Smooth muscle cell of the brain vasculature (primary cell): ENCODE measurements at places on chromosomes 6 and 20.

- no peak for DNase-seq
These were observed 181.0 kb downstream of the CDKAL1 start for GRCh38 chr6:20715135-20715806.

DNA sequence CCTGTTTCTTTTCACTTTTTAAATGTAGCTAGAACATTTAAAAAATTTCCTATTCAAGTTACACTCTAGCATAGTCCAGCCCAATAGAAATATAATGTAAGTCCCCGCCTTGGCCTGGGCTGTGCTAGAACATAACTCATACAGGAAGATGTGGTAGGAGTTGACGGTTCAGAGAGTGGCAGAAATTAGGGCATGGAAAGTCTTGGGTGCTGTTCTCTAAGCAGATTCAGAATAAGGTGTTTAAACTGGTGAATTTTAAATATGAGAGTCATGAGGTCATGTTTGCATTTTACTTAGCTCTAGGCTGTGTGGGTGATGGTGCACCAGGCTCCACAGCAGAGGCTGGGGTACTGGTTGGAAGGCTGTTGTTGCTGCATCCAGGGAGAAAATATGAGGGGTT, 256.5 kb downstream of the FARS2 start:
- DNase-seq: no peak

GRCh38 chr6:160393891-160394653, 45.9 kb downstream of the SLC22A3 start:
- DNase-seq: no peak

DNA sequence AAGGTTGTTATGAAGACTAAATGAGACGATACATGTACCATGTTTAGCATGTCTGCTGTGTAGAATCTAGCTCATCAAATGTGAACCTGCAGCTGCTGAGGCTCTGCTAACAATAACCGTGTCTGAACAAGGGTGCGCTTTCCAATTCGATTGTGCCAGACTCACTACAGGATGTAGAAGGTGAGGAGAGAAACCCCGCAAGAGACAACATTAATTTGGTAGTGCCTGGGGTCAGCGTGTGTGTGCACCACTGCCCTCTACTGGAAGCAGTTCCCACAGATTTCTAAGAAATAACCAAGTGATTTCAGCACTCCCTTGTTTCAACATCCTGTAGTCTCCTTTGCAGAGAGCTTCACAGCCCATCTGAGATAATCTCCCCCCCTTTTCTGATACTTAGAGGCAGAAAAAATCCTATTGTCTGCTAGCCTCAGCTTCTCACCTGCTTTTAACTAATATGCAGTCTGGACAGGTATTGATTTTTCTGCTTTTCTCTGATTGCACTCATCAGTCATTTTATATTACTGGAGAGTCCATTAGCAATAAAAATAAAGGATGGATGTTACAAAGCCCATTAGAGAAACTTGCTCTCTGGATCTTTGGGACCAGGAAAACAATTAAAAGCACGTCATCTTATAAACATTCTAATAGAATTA, 96.7 kb upstream of the BACH2 start:
- no peak for DNase-seq

- DNase-seq: no peak
These were observed 25.6 kb upstream of the FUCA2 start for GRCh38 chr6:143536866-143537691.
